BJ (cell line): ENCODE measurements at places on chromosomes 1 and 21. TPM values are rescaled to one million over a fixed set of nuclear protein-coding genes. Genes with fewer than 3 reads are reported as not detected.

The SLC5A9 gene
- not detected in 2 replicates for polyA plus RNA-seq

The C1orf87 gene
- not detected in 2 replicates for polyA plus RNA-seq

The VCAM1 gene
- polyA plus RNA-seq = 0.05 and 0.15 TPM in 2 replicates

The MSH4 gene
- 0.04 and 0.05 TPM in 2 replicates for polyA plus RNA-seq

The TMEM82 gene
- not detected in 2 replicates for polyA plus RNA-seq

- no peak for DNase-seq
These were observed 347.5 kb upstream of the DPYD start for GRCh38 chr1:98268316-98268715.

DNA sequence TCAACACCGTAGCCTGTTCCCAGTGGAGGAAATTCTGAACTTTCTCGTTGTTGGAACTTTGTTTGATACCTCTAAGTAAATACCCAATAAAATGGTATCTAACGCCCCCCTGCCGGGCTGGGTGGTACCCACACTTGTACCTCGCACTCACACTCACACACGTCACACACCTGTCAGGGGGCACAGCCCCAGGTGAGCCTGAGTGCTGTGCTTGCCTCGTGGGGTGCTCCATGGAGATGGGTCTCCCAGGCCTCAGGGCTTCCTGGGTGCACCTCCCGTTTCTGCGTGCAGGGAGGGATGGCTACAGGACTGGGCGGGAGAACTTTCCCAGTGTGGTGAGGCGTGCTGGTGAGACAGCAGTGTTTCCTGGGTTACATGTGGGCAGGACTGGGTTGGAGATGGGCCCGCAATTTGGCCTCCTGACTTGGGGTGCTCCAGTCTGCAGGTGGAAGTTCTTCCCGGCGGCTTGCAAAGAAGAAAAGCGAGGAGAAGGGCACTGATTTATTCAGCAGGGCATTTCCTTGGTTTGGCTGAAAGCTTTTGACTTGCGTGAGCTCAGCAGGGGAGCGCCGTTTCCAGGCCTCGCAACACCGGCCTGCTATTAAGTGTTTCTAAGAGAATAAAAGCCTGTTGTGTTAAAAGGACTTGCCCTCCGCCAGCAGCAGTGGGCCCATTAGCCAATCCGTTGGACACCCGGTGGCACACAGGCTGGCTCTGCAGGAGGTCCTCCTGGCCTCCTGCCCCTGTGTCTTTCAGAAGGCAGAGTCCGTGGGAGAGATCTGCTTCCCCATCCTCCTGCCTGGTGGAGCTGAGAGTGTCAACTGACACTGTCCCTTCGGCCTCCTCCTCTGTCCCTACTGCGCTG lies 79.7 kb downstream of the KIF26B start:
- DNase-seq = no peak

- no peak for DNase-seq
These were observed 135.6 kb downstream of the DUSP10 start for GRCh38 chr1:221606256-221606655.

- DNase-seq = no peak
These were observed 423 bp downstream of the SLAMF8 start for GRCh38 chr1:159827102-159827490.

DNA sequence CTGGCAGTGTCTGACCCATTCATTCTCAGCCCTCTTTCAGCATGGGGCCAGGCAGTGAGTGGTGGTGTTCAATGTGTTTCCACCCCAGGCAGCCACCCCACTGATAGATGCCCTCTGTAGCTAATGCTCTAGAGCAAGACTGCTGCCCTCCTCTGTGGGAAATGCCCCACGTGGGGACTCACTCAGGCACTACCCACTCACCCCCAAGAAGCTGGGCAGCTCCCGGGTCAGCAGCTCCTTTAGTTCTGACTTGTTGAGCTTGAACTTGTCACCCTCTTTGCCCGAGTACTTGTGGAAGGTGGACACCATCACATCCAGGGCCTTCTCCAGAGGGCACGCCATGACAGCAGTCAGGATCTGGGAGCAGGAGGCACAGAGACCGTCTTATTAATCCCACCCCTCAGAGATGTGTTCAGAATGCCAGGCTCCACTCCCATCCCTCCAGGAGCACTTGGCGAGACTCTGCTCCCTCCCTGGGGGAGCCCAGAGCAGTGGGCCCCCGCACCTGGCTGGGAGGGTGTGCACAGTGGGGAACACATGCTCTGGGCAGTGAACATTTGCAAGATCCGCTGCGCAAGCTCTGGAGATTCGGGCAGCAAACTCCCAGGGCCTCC lies 1.0 kb downstream of the S100A4 start:
- DNase-seq = no peak

DNA sequence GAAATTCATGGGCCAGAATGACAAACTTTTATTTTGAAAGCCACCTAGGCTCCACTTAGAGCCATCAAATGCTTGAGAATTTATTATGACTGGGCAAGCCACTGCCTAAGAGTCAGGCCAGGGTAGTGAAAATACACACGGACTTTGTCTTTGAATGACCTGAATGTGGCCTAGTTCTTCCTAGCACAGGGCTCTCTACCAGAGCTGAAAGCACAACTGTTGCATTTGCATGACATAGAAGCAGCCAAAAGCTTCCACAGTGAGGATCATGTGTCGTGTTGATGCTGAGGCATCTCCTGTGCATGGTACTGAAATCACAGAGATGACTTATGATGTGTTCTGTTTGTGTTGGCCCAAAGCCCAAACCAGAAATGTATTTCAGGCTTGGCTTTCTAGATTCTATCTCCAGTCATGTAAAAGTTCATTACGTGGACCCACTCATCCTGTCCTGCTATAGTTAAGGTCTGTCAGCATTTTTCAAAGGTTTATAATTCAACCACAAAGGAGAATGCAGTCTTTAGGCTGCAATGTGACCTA lies 164.0 kb upstream of the UBE2U start:
- DNase-seq = peak; percentile 95

DNA sequence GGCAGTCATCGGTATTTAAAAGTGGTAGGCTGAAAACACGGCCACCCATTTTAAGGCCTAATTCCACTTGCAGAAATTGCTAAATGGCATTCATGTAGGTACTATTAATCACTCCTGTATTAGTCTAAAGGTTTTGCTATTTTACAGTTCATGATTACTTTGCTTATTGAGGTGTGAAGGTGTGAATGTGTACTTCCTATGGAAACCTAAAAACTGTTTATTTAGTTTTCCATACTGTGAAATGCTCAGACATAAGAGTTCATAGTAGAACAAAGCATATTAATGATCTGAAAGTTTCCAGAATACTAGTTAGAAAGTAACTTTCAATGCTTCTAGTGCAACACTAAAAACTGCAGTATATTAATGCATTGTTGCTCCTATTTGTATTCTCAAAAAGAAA lies 69.8 kb downstream of the ITGB3BP start:
- no peak for DNase-seq

- peak; percentile 88 for DNase-seq
These were observed 9.1 kb downstream of the SGIP1 start for GRCh38 chr1:66542811-66543767.

DNA sequence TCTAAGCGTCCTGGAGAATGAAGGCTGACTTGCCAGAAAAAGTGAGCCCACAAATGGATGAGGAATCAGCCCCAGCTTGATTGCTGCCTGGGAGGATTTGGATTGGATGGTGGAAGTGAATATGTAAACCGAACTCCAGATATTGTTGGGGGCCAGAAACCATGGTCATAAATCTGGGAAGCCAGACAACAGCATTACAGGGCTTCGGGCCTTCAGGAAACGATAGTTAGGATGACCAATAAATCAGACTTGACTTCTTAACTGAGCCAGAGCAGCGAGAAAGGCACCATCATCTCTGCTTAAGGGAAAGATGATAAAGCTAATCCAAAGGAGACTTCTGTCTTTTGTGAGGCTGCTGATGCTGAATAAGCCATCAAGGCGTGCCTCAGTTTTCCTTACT lies 26.6 kb downstream of the FAM78B start:
- DNase-seq = no peak

DNA sequence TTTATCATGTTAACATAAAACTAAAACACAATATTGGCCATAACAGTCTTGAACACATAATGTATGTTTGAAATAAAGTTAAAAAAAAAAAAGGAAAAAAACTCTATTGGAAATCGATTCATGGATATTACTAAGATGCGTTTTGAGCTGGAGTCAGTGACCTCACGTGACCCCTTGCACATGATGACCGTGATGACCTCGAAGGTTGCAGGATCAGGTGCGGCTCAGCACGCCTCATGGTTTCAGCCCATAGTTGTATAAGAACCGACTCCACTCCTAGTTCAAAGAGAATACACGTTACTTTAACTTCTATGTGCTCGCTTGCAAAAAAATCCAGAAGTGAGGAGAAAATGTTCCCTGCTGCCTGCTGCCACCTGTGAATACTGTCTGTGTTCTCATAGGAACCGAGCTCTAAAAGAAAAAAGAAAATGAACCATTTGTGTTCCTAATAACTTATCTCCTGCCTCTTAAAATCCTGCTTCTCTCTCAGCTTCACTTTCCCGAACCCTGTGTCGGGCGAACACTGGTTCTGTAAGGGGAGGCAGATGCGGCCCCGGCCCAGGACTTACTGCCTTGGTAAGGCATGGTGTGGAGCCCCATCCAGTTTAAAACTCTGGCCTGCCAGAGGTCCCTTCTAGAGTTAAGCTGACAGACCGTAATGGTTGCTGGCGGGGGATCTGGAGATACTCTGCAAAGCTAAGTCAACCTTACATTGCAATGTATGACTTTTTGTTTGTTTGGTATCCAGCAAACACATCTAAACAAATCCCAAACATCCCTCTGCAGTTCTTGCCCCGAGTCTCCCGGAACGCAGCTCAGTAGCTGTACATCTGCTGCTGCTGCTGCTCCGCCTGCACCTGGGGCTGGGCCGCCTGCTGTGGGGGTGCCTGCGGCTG lies 33.8 kb upstream of the RIPK4 start:
- no peak for DNase-seq

DNA sequence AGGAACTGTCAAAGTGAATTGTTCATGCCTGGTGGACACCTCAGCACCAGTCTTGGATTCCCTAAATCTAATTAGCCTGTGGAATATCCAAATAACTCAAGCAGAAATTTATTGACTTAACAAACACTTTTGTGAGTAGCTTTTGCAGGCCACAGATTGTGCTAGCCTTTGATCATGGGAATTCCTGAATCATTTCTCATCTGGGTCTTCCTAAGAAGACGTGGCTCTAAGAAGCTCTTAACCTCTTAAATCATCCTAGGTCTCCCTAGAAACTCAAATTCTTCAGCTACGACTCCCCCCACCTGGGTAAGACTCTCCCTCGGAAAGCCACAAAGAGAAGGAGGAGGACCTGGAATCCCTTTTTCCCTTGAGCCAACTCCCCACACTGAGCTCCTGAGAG lies 53.8 kb upstream of the PSEN2 start:
- peak; percentile 66 for DNase-seq

DNA sequence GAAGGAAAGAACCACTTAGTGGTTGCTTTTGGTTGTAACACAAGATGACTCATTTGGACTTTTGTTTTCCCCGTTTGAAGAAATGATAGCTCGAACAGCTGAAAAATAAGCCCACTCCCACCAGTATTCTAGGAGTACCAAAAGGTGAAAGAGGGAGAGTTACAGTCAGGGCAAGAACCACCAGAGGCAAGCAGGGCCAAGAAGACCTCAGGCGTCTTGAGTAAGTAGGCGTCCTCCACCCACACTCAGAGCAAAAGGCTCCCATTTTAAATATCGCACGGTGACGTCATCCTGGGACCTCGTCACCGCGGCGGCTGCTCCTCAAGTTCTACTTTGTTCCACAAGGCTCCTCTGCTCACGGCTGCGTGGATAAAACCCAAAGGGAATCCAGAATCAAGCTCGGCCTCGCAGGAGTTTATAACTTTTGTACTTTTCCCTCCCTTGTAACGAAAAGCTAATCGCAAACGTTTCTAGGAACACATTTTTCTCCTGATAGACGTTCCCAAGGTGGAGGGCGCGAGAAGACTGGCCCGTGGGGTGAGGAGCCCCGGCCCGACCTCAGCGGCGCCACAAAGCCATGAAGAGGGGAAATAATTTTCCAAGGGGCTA lies 1.2 kb downstream of the BTG3 start:
- DNase-seq = peak; percentile 65

DNA sequence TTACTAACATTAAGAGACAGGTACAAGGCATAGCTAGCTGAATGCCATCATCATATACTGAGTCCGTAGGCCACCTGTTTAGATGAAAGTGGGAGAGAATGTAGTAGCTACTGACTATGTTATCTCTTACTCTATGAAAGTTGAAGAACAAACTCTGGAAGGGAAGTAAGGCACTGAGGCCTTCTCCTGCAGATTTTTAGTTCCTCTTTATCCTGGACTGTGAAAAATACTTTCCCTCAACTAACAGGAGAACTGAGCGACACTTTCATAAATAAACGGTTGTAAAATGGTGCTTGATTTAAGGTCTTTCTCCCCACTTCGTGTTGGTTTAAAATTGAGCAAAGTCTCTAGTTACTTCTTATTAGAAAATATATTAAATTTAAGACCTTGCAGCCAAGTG lies 101.9 kb downstream of the FNBP1L start:
- DNase-seq = no peak

DNA sequence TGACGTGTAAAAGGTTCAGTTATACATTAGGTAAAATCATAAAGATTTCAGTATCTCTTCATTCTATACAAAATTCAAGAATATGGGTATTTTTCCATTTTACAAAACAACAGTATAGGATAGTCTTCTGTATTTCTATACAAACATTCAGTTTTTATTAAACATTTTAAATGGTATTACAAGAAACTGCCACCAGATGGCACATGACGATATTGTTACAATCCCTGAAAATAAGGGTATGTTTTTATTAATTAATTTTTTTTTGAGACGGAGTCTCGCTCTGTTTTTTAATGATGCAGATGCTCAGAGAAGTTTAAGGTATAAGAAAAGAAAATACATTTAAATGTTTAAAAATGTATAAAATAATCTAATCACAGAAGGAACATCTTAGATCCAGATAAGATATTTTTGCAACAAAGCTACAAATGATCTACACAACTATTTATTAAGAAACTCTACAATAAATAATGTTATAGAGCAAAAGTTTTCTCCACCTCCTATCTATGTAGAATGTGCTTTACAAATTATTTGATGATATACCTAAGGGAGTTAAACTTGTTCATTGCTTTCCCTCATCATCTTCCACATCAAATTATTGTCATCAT lies 23.5 kb upstream of the RSBN1 start:
- DNase-seq = no peak

DNA sequence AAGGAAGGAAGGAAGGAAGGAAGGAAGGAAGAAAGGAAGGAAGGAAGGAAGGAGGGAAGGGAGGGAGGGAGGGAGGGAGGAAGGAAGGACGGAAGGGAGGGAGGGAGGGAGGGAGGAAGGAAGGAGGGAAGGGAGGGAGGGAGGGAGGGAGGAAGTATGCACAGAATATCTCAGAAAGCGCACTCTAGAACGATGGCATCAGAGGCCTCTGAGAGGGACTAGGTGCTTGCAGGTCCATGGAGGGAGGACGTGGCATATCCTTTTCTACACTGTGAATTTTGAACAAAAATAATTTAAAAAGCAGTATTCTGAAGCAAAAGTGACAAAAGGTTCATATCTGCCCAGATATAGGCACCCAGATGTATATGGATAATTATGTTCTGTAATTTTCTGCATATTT lies 65.5 kb downstream of the SYF2 start:
- no peak for DNase-seq

- DNase-seq = no peak
These were observed 1.1 kb upstream of the TTC39A start for GRCh38 chr1:51331206-51332100.

- DNase-seq = no peak
These were observed 24.0 kb upstream of the BTG3 start for GRCh38 chr21:17636711-17637110.
